ENCODE measurements at places on chromosomes 7 and 10. TPM values are rescaled to one million over a fixed set of nuclear protein-coding genes. Genes with fewer than 3 reads are reported as not detected.

The HYAL4 gene
- polyA plus RNA-seq: 0.10 TPM

The GATAD1 gene
- polyA plus RNA-seq: 26.3 TPM

DNA sequence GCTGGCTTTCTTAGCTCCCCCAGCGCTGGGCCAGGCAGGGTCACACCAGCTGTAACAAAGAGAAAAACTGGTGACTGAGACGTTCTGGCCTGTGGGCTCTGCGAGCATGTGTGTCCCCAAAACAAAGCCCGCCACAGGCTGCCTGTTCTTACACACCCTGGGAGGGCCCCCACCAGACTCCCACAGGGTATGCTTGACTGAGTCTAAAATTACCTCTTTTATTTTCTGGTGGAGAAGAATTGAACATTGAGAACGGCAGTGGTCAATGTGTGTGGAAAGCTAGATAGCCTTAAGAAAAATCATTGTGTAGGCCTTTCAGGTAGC lies 808 bp downstream of the C10orf71 start:
- DNase-seq: no peak

- DNase-seq: no peak
These were observed 50.4 kb downstream of the VTI1A start for GRCh38 chr10:112497347-112497950.

GRCh38 chr7:47349401-47349800 lies 232.5 kb downstream of the TNS3 start:
- no peak for DNase-seq

- DNase-seq: no peak
These were observed 28.2 kb downstream of the STRIP2 start for GRCh38 chr7:129462420-129462819.

GRCh38 chr10:112533916-112534315 lies 86.9 kb downstream of the VTI1A start:
- no peak for DNase-seq

- DNase-seq: no peak
These were observed 203.2 kb upstream of the SHH start for GRCh38 chr7:156015237-156016020.

GRCh38 chr10:125084614-125085257 lies 75.6 kb downstream of the CTBP2 start:
- DNase-seq: no peak

DNA sequence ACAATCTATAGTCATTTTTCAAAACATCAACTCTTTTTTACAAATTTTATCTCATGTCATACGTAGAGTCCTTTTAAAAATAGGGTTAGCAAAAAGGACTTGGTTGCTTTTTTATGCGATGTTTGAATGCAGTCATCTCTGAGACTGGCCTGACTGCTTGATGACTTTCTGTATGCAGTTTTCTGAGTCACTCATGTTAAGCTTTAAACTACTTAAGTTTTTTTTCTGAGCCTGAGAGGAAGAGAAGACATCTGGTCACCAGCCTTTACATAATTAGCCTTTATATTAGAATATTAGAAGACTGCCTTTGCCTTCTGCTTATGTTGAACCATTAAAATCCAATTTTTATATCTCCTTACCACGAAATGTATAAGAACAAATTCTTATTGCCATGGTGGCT lies 834.4 kb upstream of the MBL2 start:
- no peak for DNase-seq

- no peak for DNase-seq
These were observed 257.6 kb downstream of the EXOC4 start for GRCh38 chr7:133510326-133511055.

- DNase-seq: no peak
These were observed 184.7 kb upstream of the PCDH15 start for GRCh38 chr10:54985732-54986131.

DNA sequence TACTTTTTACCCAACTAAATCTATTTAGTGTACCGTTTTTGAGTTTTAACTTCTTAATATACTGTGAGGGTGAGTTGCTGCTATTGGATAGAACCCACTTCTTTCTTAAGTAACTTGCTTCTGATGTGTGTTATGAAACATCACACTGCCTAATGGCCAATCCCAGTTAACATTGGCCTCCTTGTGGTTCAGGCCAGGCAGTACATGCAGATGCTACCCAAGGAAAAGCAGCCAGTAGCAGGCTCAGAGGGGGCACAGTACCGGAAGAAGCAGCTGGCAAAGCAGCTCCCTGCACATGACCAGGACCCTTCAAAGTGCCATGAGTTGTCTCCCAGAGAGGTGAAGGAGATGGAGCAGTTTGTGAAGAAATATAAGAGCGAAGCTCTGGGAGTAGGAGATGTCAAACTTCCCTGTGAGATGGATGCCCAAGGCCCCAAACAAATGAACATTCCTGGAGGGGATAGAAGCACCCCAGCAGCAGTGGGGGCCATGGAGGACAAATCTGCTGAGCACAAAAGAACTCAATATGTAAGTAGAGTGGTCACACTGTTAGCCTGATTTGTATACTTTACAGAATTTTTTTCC lies 39.7 kb downstream of the TES start:
- DNase-seq: no peak

- DNase-seq: no peak
These were observed 50.5 kb downstream of the CPXM2 start for GRCh38 chr10:123841115-123841514.

Data from renal pelvis (tissue), 12 donors.